ENCODE measurements at places on chromosomes 7 and 10.

DNA sequence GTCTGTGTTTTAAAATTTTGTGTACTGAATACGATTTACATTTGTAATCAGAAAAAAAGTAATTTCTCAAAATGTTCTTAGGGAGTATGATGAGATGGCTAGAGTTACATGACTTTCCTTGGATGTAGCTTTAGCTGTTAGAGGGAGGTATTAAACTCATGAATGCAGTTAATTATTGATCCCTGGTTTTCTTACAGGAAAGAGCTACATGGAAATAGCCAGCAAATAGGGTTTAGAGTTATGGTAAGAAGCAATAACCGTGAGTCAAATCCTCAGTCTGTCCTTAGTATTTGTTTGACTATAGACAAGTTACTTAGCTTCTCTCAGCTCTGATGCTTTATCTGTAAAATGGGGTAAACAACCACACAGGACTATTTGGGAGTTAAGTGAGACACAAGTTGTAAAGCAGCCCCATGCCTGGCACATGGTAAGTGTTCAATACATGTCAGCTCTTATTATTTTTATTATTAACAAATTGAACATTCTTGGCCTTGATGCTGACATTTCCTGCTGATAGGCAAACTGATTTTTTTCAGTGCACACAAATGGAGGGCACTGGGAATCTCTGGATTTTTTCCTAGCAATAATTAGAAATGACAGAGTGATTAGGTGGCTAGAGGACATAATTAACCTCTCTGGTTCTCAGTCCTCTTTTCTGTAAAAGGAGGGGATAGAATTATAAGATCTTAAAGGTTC is 204.5 kb upstream of the PHYHIPL start:
- no peak for DNase-seq
- H3K27me3 ChIP-seq = peaks cover 4% of the 10 kb centered on the region
- no peak overlapping the region for H3K27ac ChIP-seq
- H3K36me3 ChIP-seq = no peaks in the 10 kb centered on the region

- peaks cover 18% of the 10 kb centered on the region for H3K4me1 ChIP-seq
- no peak for DNase-seq
Measured at GRCh38 chr10:822661-823367, 108.7 kb downstream of the LARP4B start.

DNA sequence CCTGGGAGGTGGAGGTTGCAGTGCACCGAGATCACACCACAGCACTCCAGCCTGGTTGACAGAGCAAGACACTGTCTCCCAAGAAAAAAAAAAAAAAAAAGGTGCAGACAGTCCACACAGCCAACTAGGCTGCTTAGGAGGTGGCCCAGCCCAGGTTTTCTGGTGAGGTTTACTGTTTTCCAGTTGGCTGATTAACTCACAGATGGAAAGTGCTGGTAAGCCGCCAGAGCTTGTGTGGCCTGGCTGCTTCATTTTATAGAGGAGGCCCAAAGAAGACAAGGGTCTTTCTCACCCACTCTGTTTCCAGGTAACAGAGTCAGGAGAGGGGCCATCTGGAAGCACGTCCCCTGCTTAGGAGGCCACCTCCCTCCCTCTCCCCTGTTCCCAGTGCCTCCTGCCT is 6.2 kb downstream of the RHBDD2 start:
- no peak overlapping the region for H3K4me3 ChIP-seq
- peaks cover 17% of the 10 kb centered on the region for H3K4me1 ChIP-seq
- H3K36me3 ChIP-seq = peaks cover 80% of the 10 kb centered on the region
- H3K27me3 ChIP-seq = no peaks in the 10 kb centered on the region

GRCh38 chr10:13613519-13613918 is 26.8 kb downstream of the PRPF18 start:
- no peak overlapping the region for H3K4me3 ChIP-seq
- H3K4me1 ChIP-seq = no peaks in the 10 kb centered on the region
- H3K27me3 ChIP-seq = no peaks in the 10 kb centered on the region
- no peak for DNase-seq

DNA sequence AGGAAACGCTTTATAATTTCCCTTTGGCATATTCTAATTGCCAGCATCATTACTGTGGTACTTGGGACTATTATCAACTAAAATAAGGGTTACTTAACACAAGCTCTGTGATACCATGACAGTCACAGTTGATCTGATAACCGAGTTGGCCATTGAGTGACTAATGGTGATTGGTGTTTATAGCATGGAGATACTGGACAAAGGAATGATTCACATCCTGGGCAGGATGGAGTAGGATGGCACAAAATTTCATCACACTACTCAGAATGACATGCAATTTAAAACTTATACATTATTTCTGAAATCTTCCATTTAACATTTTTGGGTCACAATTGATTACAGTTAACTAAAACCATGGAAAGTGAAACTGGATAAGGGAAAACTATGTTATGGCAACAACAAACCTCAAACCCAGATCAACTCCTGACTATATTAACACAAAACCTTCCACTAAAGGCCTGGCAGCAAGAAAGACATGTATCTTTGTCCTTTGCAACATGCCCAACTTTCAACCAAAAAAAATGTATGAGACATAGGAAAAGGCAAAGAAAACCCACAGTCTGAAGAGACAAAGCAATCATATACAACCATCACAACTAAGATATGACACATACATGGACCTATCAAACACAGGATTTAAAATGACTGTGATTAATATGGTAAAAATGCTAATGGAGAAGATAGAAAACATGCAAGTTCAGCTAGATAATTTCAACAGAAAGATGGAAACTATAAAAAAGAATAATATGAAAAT is 208.5 kb upstream of the NRP1 start:
- no peak overlapping the region for H3K4me3 ChIP-seq
- H3K27me3 ChIP-seq = peaks cover 10% of the 10 kb centered on the region
- DNase-seq = no peak
- no peak overlapping the region for H3K27ac ChIP-seq
- H3K36me3 ChIP-seq = no peaks in the 10 kb centered on the region

GRCh38 chr7:36583318-36583717 is 141.0 kb downstream of the AOAH start:
- DNase-seq = no peak
- no peak overlapping the region for H3K27ac ChIP-seq
- H3K4me1 ChIP-seq = no peaks in the 10 kb centered on the region
- no peaks in the 10 kb centered on the region for H3K27me3 ChIP-seq
- peaks cover 11% of the 10 kb centered on the region for H3K36me3 ChIP-seq

DNA sequence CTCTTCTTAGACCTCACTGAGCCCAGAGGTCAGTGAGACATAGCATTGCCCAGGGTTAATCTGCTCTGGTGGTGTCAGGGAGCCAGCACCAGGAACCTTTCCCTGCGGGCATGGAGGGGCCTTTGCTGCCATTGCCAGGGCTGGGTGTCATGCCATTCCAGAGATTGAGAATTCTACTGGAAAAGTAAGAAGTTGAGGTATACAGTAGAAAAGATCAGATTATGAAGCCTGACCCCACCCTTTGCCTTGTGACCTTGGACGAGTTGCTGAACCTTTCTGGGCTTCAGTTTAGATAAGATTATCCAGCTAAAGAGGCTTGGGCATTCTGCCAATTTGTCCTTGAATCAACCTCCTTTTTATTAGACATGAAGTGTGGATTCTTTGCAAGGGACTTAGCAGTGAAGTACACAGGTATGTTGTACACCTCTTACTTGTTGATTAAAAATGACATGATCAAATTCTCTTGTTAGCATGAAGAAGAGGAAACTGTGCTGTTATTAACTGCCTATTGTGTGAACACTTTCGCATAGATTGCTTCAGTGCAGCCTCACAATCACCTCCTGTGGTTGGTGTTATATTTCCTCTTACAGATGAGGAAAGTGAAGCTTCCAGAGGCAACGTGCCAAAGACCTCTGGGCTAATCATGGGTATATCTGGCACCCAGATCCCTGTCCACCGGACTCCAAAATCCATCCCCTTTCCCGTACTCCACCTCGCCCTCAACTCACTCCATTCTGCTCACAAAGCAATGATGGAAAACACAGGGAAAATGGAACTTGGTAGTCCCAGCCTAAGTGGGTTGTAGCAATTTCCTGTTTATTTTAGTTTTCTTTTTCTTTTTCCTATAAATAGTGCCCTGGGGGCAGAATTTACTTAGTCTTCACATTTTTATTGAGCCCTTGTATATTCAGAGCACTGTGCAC is 151.3 kb downstream of the CAMK1D start:
- peaks cover 18% of the 10 kb centered on the region for H3K4me1 ChIP-seq
- no peak overlapping the region for H3K4me3 ChIP-seq
- H3K27ac ChIP-seq = no peak overlapping the region
- no peaks in the 10 kb centered on the region for H3K27me3 ChIP-seq
- no peaks in the 10 kb centered on the region for H3K36me3 ChIP-seq
- no peak for DNase-seq

DNA sequence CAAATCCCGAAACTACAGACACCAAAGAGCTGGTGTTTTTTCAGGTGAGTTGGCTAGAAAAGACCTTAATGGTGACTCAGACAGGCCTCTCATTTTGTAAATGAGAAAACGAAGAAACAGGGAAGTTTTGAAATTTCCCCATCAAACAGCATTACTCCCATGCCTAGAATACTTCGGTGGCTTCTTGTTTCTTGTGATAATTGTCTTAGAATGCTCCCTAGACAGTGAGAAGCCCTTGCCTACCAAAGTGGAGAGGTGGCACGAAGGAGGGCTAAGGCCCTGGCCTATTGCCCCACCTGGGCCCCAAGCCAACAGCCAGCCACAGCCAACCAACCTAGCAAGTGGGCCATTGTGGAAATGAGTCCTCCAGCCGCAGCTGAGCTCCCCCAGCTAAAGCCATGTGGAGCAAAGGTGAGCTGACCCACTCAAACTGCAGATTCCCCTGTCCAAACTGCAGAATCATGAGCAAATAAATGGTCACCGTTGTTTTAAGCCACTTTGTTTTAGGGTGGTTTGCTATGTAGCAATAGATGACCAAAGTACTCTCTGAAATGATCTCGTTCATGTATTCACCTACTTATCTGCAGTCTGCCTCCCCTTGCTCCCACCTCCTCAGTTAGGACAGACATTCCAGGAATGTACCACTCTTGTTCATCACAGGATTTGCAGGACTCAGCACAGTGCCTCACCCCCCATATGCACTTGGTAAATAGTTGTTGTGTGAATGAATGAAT is 97.7 kb upstream of the FGFR2 start:
- H3K27me3 ChIP-seq = peaks cover 2% of the 10 kb centered on the region
- no peaks in the 10 kb centered on the region for H3K36me3 ChIP-seq
- H3K4me3 ChIP-seq = no peak overlapping the region
- no peaks in the 10 kb centered on the region for H3K4me1 ChIP-seq

DNA sequence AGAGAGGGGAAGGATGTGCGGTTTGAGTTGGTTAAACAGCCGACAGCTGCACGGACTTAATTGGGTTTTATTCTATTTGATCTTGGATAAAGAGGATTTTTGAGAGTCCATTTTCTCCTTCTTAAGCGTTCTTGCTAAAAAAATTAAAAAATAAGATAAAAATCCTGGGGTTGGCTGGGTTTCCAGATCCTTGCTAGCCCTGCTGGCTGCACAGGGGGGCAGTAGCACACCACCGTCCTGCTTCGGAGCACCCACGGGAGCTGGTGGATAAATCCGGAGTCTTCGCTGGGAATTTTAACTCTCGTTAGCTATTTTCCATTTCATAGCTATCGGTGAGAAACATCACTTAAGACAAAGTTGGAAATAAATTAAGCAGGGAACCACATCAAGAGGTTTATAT is 792.0 kb downstream of the TYW1 start:
- no peaks in the 10 kb centered on the region for H3K36me3 ChIP-seq
- DNase-seq = no peak

DNA sequence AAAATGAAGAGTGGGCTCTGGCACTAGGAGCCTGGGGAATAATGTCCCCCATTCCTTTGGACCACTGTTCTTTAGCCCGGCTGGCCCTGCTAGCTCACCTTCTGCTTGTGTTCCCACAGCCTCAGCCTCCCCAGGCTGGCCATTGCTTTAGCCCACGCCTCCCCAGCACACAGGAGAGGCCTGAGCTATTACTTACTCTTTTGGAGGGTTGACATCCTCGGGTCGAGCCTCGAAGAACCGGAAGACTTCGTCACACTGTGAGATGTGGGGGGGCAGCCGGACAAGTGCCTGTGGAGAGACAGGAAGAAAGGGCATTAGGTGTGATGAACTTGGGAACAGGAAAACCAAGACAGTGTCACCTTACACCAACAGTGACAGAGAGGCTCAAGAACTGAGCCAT is 131.3 kb downstream of the SH3PXD2A start:
- no peaks in the 10 kb centered on the region for H3K36me3 ChIP-seq
- H3K4me1 ChIP-seq = peaks cover 2% of the 10 kb centered on the region
- H3K27ac ChIP-seq = no peak overlapping the region
- no peak for DNase-seq
- H3K4me3 ChIP-seq = no peak overlapping the region
- H3K27me3 ChIP-seq = no peaks in the 10 kb centered on the region

- no peak for DNase-seq
- no peak overlapping the region for H3K27ac ChIP-seq
- no peaks in the 10 kb centered on the region for H3K4me1 ChIP-seq
- H3K4me3 ChIP-seq = no peak overlapping the region
Measured at GRCh38 chr7:117841611-117842010, 31.6 kb downstream of the CTTNBP2 start.

DNA sequence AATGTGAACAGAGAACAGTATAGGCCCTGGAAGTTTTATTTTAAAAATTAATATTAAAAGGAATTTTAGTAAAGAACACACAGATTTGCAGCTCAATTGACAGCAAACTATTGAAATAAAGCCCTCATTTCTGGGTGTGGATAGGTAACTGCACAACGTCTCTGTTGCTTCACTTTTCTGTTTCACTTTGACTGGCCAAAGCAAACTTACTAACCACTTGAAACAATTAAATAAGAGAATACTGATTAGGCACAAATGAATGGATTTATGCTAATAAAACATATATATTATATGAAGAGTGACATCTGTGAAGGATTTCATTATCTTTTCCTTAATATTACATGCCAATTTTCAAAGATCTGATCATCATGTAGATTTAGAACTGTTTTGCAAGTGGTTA is 11.9 kb downstream of the ZNF804B start:
- no peak for DNase-seq
- H3K4me3 ChIP-seq = no peak overlapping the region
- no peaks in the 10 kb centered on the region for H3K27me3 ChIP-seq
- no peaks in the 10 kb centered on the region for H3K4me1 ChIP-seq

- H3K27me3 ChIP-seq = no peaks in the 10 kb centered on the region
- no peaks in the 10 kb centered on the region for H3K4me1 ChIP-seq
- H3K27ac ChIP-seq = no peak overlapping the region
- no peak for DNase-seq
- H3K36me3 ChIP-seq = no peaks in the 10 kb centered on the region
- H3K4me3 ChIP-seq = no peak overlapping the region
Measured at GRCh38 chr7:154743206-154743605, 259.7 kb downstream of the PAXIP1 start.

- H3K4me3 ChIP-seq = no peak overlapping the region
- no peaks in the 10 kb centered on the region for H3K4me1 ChIP-seq
- H3K36me3 ChIP-seq = no peaks in the 10 kb centered on the region
Measured at GRCh38 chr7:51142741-51143385, 173.7 kb downstream of the COBL start.

DNA sequence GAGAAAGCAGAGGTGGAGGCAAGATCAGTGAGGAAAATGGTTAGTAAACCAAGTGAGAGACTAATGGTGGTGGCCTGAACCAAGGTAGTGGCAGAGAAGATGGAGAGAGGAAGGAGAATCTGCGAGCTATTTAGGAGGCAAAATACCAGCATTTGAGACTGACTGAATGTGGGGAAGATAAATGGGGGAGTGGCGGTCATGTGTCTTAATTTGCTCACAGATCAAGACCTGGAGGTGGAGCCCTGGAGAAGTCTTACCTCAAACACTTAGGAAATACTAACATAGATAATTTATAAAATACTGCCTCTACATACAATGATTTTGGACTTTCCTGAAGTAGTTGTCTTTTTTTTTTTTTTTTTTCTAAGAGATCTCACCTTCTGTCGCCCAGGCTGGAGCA is 34.7 kb downstream of the ICA1 start:
- no peaks in the 10 kb centered on the region for H3K27me3 ChIP-seq
- H3K4me1 ChIP-seq = no peaks in the 10 kb centered on the region
- H3K27ac ChIP-seq = no peak overlapping the region
- no peak overlapping the region for H3K4me3 ChIP-seq
- no peak for DNase-seq

Measured in CD4-positive, alpha-beta T cell (primary cell).